ENCODE measurements at places on chromosomes 11 and 22. TPM values are rescaled to one million over a fixed set of nuclear protein-coding genes. Genes with fewer than 3 reads are reported as not detected.

Gene OR51I1
- polyA plus RNA-seq, result not detected

Gene PDGFD
- 18.1 TPM for polyA plus RNA-seq

GRCh38 chr11:56048480-56048879, 21.0 kb downstream of the OR5AS1 start:
- DNase-seq, result no peak

Gene HPX
- polyA plus RNA-seq, result 3.0 TPM

DNA sequence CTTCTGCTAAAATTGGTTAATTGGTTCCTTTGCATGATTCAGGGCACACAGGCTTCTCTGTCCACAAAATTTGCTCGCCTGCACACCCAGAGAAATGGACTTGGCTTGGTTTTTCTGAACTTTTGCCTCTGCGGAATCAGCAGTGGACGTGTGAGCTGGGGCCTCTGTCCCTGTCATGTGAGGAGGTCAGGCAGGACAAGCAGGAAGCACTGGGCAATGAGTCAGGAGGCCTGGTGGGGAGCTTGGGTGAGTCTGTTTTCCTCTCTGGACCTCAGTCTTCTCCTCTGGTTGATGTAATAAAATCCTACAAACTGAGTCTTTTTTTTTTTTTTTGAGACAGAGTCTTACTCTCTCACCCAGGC, 10.4 kb upstream of the CELSR1 start:
- peak; percentile 86 for DNase-seq

DNA sequence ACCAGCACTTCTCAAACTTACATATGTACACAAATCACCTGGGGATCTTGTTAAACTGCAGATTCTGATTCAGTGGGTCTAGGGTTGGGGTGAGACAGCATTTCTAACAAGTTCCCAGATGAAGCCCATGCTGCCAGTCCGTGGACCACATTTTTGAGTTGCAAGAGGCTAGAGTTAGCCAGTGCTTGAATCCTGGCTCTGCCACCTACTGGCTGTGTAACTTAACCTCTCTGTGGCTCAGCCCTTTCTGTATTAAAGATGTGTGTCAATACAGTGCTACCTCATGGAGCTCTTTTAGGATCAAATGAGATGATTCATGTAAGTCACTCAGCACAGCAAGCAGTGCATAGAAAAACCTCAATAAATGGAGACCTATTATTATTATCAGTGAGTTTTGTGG, 90.2 kb upstream of the ISX start:
- DNase-seq, result no peak

- DNase-seq, result no peak
Measured at GRCh38 chr11:117840881-117841550, 16.5 kb upstream of the FXYD2 start.

Measured in large intestine (tissue), 12 donors.